ENCODE measurements at places on chromosomes 3 and 15.

DNA sequence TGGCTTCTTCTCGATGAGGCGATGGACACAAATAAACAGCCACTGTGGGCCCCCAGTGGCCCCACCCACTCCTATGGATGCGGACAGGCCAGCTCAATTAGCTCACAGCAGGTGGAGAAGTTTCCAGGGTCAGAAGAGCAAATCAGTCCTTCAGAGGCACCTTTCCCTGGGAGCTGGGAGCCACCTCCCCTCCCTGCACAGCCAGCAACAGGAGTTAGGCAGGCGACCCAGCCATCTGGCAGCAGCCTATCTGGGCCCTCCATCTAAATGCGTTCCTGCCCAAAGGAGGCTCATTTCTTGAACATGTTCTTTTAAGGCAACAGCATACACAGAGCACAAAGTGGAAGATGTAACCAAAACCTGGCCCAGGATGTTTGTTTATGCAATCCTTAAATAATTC lies 211.9 kb upstream of the ARRDC4 start:
- DNase-seq = no peak

GRCh38 chr3:158121295-158121694 lies 11.4 kb downstream of the RSRC1 start:
- DNase-seq = no peak

DNA sequence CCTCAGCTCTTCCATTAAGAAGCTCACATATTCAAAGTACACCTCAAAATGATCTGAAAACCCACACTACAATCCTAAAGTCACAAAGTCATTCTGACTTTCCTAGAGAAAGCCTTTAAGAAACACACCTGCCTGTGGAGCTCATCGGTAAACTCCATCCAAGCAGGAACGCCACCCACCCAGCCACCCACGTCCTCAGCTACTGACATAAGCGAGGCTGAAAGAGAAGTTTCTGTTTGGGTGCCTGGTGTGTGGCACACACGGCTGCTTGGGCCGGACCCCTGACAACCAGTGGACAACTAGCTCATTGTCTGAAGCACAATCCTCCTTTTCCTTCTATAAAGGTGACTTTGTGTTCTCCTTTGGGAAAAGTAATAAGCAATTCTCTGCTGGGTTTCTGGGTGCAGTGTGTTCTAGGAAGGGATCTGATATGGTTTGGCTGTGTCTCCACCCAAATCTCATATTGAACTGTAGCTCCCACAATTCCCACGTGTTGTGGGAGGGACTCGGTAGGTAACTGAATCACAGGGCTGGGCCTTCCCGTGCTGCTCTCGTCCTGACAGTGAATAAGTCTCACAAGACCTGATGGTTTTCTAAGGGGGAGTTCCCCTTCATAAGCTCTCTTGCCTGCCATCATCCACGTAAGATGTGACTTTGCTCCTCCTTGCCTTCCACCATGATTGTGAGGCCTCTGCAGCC lies 26.1 kb downstream of the FAM174B start:
- DNase-seq = no peak

- DNase-seq = no peak
Observed at GRCh38 chr3:172625404-172625803, 85.5 kb downstream of the NCEH1 start.

GRCh38 chr3:151196434-151196833 lies 6.6 kb downstream of the GPR171 start:
- no peak for DNase-seq

- DNase-seq = no peak
Observed at GRCh38 chr3:183182073-183182472, 19.5 kb upstream of the LAMP3 start.

GRCh38 chr3:45746777-45747622 lies 49.3 kb downstream of the SLC6A20 start:
- no peak for DNase-seq

- DNase-seq = no peak
Observed at GRCh38 chr3:126270145-126270811, 86.9 kb downstream of the KLF15 start.

- no peak for DNase-seq
Observed at GRCh38 chr3:113287111-113287802, 75.9 kb downstream of the BOC start.

DNA sequence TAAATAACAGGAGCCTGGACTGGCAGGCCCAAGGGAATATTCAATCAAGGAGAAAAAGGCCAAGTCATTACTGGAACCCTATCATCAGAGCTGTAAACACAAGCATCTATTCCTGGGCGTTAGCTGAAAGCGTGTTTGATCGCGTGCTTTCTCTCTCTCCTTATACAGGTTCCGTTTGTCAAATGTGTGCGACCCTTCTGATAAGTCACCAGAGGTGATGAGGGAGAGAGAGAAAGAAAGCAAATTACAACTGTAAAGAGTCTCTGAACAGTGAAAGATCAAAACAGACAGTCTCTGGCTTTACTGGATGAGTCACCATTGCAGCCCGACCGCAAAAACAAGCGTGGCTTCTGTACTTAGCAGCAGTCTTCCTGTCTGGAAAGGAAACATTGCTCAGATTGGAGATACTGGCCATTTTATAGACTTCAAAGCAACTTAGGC lies 39.5 kb upstream of the TPRG1 start:
- DNase-seq = no peak

GRCh38 chr3:129992781-129993180 lies 18.3 kb downstream of the TRH start:
- no peak for DNase-seq
